Glutamatergic neuron (in vitro differentiated cells): ENCODE measurements at places on chromosomes 3 and 15. TPM values are rescaled to one million over a fixed set of nuclear protein-coding genes. Genes with fewer than 3 reads are reported as not detected.

Gene ZKSCAN7
- total RNA-seq, result 20.6 TPM

Gene TP63
- not detected for total RNA-seq

Gene TRIM42
- total RNA-seq, result not detected

Gene RTP3
- total RNA-seq, result not detected

Gene RAD51
- 5.0 TPM for total RNA-seq

Gene SOX14
- total RNA-seq, result not detected

Gene HTR3C
- total RNA-seq, result not detected

GRCh38 chr3:124351430-124352148, 359.7 kb upstream of the ROPN1 start:
- H3K4me1 ChIP-seq, result peaks cover 28% of the 10 kb centered on the region
- H3K36me3 ChIP-seq, result peaks cover 18% of the 10 kb centered on the region
- H3K4me3 ChIP-seq, result peak overlapping the region; percentile 28
- H3K27ac ChIP-seq, result peak overlapping the region; percentile 63
- peak; percentile 26 for DNase-seq

DNA sequence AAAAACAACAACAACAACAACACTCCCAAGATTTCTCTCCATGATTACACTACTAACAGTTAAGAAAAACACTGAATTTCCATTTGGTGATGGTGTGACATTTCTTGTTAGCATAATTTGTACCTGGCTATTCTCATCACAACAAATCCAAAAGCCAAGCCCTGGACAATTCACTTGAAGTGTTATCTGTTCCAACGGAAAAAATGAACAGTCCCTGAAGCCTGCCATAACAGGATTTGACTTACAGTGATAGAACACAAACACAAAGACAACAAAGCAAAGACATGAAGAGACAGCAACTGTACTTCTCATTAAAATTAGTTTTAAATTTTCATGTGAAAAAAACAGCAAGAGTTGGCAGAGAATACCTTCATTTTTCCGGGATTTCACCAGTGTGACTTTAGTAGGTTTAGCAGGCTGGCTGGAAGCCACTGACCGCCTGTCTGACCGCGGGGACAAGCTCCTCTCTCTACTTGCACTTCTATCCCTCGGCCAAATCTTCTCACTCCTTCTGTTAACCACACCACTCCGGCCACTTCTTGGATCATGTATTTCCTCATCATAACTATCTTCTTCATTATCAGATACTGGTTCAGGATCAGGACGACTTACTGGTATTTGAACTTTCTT, 56.3 kb downstream of the TJP1 start:
- H3K36me3 ChIP-seq, result no peaks in the 10 kb centered on the region
- DNase-seq, result no peak
- no peaks in the 10 kb centered on the region for H3K27me3 ChIP-seq

GRCh38 chr3:115918900-115919299, 295.6 kb downstream of the GAP43 start:
- peaks cover 6% of the 10 kb centered on the region for H3K4me1 ChIP-seq
- H3K27ac ChIP-seq, result no peak overlapping the region

GRCh38 chr3:114132500-114132899, 46.4 kb downstream of the DRD3 start:
- H3K36me3 ChIP-seq, result no peaks in the 10 kb centered on the region
- H3K27me3 ChIP-seq, result peaks cover 3% of the 10 kb centered on the region
- no peaks in the 10 kb centered on the region for H3K4me1 ChIP-seq
- no peak for DNase-seq
- H3K4me3 ChIP-seq, result no peak overlapping the region

GRCh38 chr15:53807501-53807900, 48.0 kb upstream of the WDR72 start:
- H3K4me1 ChIP-seq, result no peaks in the 10 kb centered on the region
- H3K36me3 ChIP-seq, result no peaks in the 10 kb centered on the region
- no peak for DNase-seq
- no peaks in the 10 kb centered on the region for H3K27me3 ChIP-seq
- no peak overlapping the region for H3K27ac ChIP-seq

- no peaks in the 10 kb centered on the region for H3K4me1 ChIP-seq
- H3K27me3 ChIP-seq, result peaks cover 2% of the 10 kb centered on the region
- no peak overlapping the region for H3K4me3 ChIP-seq
- no peak for DNase-seq
- H3K36me3 ChIP-seq, result no peaks in the 10 kb centered on the region
These were observed 47.6 kb downstream of the MYZAP start for GRCh38 chr15:57639306-57639705.

- H3K36me3 ChIP-seq, result no peaks in the 10 kb centered on the region
- peak overlapping the region; percentile 65 for H3K27ac ChIP-seq
- no peaks in the 10 kb centered on the region for H3K27me3 ChIP-seq
- DNase-seq, result no peak
- H3K4me3 ChIP-seq, result no peak overlapping the region
These were observed 70.0 kb upstream of the CBLB start for GRCh38 chr3:105938806-105939205.

DNA sequence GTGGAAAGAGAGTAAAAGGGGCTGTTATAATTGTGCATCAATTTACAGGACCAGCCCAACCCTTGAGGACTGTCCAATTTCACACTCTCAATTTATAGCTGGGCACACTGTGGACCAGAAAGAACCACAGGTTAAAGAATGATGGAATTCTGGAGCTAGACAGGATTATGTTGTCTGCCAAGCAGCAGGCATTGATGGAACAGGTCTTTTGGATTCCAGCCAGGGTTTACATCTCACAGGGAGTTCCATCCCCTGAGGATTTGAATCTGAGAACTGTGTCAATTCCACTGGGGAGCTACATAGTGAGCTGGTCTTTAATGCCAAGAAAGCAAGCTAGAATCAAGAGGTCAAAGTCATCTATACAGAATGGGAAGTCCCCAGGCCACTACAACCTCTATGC, 389.5 kb upstream of the WNT5A start:
- no peak overlapping the region for H3K4me3 ChIP-seq
- H3K36me3 ChIP-seq, result no peaks in the 10 kb centered on the region
- H3K4me1 ChIP-seq, result no peaks in the 10 kb centered on the region
- no peaks in the 10 kb centered on the region for H3K27me3 ChIP-seq

DNA sequence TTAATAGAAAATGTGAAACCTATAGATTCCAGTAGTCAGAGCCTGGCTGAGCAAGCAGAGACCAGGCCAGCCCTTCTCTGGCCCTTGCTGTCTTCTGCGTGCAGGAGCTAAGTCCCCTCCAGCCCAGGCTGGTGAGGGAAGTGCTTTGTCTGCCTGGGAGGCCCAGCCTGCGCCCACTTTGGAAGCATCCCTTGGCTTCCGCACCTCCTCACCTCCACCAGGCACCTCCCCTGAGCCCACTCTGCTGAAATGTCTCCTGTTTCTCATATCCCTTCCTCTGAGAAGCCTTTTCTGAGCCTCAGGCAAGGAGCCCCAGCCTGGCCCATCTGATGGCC, 45.3 kb downstream of the ALDH1L1 start:
- H3K4me3 ChIP-seq, result no peak overlapping the region
- H3K36me3 ChIP-seq, result no peaks in the 10 kb centered on the region
- H3K27ac ChIP-seq, result no peak overlapping the region
- H3K4me1 ChIP-seq, result peaks cover 18% of the 10 kb centered on the region
- no peak for DNase-seq

GRCh38 chr3:141275032-141275422, 43.4 kb downstream of the PXYLP1 start:
- no peak overlapping the region for H3K4me3 ChIP-seq
- no peaks in the 10 kb centered on the region for H3K27me3 ChIP-seq
- H3K4me1 ChIP-seq, result peaks cover 6% of the 10 kb centered on the region

GRCh38 chr15:96255599-96255998, 74.9 kb upstream of the NR2F2 start:
- no peak for DNase-seq
- no peaks in the 10 kb centered on the region for H3K36me3 ChIP-seq
- H3K4me1 ChIP-seq, result no peaks in the 10 kb centered on the region
